ENCODE measurements at places on chromosomes 11 and 22.
A peak's percentile ranks its signal among the peaks of the same experiment; 100 is the strongest.

DNA sequence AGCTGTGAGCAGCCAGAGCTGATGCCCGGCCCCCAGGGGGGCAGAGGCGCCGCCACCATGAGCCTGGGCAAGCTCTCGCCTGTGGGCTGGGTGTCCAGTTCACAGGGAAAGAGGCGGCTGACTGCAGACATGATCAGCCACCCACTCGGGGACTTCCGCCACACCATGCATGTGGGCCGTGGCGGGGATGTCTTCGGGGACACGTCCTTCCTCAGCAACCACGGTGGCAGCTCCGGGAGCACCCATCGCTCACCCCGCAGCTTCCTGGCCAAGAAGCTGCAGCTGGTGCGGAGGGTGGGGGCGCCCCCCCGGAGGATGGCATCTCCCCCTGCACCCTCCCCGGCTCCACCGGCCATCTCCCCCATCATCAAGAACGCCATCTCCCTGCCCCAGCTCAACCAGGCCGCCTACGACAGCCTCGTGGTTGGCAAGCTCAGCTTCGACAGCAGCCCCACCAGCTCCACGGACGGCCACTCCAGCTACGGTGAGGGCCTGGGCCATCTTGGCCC lies 6.1 kb downstream of the CDC42EP1 start:
- peak; percentile 48 for DNase-seq

DNA sequence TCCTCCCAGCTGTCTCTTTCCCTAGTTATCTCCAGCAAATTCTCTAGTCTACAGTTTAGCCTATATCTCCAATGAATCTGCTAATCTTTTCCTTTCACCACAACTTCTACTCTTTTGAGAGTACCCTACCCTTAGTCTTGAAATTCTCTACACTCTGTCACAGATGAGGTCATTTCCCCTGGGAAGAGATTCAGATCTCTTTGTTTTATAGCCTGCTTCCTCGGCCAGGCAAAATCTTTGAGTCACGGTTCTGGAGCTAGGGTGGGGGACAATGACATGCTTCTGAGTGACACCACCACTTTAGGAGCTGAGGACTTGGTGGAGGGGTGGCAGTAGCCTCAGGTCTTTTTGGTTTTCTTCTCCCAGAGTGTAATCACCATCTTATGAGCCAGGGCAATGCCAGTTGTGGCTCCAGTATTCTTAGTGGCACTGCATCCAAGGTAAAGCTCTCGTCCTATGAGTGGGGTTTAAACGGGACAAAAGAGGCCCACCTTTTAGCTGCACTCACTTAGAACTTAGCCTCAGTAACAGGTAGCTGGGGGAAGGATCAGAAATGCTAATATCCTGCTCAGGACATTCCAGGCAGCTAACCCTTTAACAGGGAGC lies 98.5 kb upstream of the RRM1 start:
- no peak for DNase-seq

DNA sequence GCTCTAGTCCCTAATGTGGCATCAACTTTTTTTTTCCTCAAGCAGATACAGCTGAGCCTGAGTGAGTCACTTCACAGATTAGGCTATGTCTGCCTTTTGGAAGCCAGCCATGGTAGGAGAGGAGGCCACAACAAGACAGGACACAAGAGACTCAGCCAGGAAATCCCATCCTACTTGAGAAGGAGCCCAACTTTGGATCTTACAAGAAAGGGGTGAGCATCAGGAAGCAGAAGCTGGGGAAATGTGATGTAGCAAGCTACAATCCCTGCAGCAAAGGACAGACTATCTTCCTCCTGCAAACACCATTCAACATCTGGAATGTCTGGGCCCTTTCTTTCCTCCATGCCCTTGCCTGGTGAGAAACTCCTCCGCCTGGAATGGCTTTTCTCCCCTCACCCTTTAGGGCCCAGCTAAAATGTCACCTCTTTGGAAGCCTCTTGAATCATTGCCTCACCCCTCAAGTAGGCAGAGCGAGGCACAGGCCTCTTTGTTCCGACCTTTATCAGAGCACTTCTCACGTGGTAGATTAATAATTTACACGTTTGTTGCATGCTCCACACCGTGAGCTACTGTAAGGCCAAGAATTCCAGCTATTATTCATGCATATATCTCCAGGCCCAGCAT lies 156.4 kb upstream of the PITPNB start:
- DNase-seq, result no peak

DNA sequence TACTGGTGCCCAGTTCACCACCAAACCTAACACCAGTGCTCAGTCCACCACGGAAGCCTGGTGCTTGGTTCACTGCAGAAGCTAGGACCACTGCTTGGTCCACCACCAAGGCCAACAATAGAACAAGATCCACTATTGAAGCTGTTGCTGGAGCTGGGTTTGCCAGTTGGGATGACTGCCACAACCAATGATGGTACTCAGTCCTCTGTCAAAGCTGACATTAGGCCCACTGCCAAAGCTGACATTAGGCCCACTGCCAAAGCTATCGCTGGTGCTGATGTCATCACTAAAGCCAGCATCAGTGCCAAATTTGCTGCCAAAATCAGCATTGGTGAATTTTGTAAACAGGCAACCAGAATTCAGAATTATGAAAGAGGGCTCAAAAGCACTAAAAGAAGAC lies 1850.2 kb upstream of the RAG2 start:
- DNase-seq, result no peak

Measured in CD4-positive, alpha-beta T cell treated with Interleukin-1 beta for 1 hour (primary cell).